ENCODE measurements at places on chromosomes 12 and 14.

- DNase-seq: no peak
Observed at GRCh38 chr12:75979181-75979580, 52.4 kb downstream of the PHLDA1 start.

DNA sequence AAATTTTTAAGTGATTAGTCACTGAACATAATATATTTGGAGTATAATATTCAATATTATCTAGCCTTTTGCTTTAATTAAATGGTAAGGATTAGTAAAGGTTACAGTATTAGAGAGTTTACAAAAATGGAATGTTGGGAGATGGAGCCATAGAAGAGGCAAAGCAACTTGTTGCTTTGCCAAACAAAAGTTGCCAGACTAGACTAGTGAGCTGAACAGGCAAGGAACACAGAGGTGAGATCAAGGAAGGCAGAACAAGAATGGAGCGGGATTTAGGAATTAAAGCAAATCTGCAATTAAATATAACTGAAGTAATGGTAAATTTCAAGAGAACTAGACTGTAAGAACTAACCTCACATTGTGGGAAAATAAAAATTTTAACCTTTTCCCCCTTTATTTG is 5.1 kb downstream of the ARF6 start:
- DNase-seq: no peak

DNA sequence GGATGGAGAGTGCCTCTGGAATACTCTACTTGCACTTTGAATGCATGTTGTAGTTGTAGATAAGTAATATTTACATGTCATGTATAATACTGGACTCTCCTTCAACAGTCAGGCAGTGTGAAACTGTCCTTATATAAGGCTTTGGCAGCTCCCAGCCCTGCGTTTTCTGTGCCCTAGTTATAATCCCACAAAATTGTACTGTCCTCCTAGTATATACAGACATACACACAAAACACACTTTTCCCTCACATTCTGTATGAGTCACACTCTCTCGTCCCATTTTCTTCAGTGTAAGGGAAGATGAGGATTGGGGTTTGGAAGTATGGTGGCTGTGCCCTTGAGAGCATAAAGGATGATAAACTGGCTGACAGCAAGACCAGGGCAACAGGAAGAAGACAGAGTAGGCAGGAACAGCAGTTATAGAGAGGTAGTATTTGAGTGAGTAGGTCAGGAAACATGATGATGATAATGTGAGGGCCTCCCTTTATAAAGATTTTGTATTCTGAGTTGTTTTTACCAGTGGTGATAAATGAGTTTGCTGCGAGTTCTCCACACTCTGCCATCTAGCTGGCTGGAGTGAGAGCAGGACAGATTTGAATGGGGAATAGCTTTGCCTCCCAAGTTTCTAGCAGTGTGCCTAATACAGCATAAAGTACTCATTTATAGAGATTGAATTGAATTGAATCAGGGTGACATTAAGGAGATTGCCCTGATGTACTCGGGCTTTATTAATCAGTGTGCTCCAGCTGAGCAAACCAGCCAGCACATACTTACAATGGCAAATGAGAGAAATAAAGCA is 5.0 kb downstream of the CREBL2 start:
- DNase-seq: no peak

GRCh38 chr14:52835122-52835903 is 43.9 kb upstream of the GNPNAT1 start:
- no peak for DNase-seq

DNA sequence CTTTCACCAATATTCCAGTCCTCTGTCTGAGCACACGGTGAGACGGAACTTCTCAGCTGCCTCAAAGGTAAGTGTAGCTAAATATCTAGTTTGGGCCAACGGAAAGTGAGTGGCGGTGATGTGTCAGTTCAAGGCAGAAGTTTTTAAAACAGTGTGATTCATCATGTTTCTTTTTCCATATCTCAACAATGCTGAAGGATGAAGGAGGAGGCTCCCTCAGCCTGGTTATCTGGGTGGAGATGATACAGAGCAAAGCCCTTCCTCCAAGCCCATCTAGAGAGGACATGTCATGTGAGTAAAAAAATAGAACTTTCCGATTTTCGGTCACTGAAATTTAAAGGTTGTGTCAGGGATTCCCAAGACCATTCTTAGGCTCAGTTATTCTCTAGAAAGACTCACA is 13.1 kb upstream of the ANP32D start:
- DNase-seq: no peak

GRCh38 chr14:83162361-83162929 is 1628.8 kb upstream of the SEL1L start:
- no peak for DNase-seq

DNA sequence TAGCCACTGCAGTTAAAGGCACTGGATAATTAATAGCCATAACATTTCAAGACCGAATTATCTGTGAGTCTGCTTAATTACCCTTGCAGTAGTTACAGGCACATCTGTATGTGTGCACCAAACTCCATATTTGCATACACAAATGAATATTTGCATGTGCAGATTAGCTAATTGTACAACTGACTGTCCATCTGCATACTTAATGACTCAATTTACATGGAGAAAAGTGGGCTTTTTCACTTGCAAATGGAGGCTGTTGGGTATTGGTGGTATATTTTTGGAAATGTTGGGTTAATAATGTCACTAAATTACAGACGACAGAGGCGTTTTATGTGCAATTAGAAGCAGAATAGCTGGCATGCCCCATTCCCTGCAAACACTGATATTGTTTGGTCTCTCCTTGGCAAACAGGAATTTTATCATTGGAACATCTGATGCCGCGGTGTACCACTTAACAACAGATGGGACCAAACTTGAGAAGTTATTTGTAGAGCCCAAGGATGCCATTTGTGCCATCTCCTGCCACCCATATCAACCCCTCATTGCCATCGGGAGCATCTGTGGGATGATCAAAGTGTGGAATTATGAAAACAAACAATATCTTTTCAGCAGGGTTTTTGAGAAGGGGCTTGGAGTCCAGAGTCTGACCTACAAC is 39.6 kb downstream of the CFAP251 start:
- DNase-seq: no peak

DNA sequence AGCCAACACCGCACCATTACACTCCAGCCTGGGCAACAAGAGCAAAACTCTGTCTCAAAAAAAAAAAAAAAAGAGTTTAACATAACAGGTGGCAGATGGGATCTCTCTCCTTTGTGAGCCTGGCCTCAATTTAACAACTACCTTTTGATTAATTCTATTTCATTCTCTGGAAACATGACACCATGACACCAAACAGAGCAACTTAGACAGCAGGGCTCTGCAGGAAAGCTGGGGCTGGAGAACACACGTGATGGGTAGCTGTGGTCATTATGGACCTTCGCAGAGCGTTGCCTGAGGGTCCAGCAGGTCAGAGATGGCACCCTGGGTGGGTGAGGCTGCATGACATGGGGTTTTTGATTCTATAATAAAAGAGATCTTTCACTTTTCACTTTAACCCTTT is 1.7 kb upstream of the DGLUCY start:
- no peak for DNase-seq

DNA sequence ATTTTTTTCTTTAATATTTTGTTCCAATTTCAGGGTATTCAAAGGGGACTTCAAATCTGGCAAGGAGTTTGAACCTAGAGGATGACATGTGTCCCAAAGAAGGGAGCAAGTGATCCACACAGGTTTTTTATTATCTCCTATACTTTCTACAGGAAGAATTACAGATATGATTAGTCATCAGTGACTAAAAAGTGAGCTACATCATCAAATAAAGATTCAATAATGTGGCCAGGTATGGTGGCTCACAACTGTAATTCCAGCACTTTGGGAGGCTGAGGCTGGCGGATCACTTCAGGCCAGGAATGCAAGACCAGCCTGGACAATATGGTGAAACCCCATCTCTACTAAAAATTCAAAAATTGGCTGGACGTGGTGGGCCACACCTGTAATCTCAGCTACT is 24.2 kb downstream of the GLT8D2 start:
- no peak for DNase-seq

DNA sequence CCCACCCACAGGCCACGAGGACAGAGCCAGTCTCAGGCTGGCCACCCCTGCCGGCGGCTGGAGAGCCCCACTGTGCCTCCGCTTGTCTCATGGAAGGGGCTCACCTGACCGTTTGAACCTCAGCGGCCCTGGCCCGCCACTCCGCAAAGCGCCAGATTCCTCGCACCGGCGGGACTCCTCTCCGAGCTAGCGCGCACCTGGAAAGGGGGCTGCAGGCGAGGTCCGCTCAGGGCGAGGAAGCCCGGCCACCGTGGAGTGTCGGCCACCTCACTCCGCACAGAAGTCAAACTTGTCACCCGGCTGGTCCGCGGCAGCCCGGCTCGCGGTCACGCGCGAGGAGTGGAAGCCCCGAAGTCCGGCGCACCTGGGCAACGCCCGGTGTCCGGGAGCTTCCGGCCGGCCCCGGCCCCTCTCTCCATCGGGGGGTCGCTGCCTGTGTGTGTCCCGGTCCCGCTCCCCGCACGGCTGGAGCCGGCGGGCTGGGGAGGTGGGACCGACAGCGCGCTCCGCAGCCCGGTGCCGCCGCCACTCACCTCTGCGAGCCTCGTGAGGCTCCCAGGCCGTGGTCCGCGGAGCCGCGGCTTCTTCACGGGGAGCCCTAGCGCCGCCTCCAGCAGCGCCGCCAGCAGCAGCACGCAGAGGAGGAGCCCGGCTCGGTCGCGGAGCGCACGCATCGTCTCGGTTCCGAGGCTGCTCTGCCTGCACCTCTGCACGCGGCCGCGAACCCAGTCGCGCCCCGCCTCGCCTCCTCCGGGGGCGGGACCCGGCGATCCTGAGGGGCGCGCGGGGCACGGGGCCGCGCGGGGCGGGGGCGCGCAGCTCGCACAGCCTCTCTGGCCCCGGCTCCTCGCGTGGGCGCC is at the start of gene ISM2:
Gene ISM2, minus strand, starts transcription at position 697 of the 860 bp plus-strand sequence. Its CDS starts 23 bp downstream, at position 674.
- DNase-seq: peak; percentile 46

DNA sequence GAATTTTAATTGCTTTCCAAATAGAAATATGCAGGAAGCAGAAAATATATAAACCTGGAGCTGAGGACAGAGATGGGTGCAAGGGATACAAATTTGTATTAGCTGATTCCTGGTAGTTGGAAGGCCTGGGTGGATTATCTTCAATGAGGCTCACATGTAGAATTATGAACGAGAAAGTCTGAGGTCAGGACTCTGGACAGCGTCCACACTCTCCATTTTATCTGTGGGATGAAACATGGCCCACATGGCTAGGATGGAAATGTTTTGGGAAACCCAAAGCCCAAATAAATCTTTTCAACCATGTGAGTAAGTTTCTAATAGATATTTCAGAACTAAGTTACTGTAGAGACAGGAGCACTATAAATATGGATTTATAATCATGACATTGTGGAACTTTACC is 256.1 kb downstream of the APAF1 start:
- DNase-seq: no peak

Measured in KBM-7 (cell line).